ENCODE measurements at places on chromosomes 2 and 18.

DNA sequence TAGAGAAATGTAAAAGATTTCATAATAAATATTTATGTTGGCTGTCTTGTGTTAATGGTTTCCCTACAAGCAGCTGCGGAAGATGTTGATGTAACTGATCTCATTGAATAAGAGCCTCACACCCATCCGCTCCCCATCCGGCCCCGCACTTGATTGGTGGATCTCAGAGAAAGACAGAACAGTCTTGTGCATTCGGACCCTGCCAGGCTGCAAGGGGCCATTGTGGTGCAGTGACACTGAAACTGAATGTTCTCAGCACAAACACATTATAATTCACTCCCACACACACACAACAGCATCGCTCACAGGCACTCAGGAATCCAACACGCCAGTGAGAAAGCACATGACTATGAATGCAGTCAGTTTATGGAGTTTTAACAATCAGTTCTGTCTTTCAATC is 47.8 kb downstream of the PRELID3A start:
- DNase-seq, result no peak

DNA sequence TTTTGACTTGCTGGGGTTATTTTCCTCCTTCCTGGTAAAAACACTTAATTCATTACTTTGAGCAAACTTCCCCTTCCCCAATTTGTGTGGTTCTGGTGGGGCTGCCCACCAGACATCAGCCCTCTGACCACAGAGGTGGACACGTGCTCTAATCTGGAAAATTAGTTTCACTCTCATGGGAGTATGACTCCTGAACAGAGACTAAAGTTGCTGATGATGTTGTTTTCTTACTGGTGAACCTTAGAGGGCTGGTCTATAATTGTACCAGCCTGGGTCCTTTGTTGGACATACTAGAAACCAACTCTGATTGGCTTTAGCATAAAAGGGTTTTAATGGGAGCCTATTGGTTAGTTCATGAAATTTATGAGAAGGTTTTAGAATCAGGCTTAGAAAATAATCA is 54.1 kb upstream of the ACYP2 start:
- DNase-seq, result no peak

DNA sequence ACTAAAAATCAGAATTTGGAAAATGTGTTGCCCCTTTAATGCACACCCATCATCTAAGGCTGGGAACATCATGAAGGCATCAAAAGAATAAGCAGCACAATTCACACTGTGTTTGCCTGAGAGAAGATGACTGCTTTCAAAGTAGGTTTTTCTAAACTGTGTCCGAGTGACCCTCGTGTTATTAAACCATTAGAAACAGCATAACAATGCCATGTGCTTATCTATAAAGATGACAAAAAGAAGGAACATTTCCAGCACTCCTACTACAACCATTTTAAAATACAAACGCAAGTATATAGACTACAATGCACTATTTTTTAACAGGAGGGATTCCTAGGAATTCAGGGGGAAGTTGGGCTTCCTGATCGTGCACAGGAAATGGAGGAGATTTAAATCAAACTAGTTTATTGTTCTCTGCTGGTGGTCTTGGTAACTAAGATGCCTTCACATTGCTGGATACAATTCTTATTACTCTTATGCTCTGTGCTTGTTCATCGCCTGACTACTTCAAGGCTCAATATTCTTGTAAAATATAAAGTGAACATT is 305.9 kb upstream of the CCDC68 start:
- DNase-seq, result no peak

DNA sequence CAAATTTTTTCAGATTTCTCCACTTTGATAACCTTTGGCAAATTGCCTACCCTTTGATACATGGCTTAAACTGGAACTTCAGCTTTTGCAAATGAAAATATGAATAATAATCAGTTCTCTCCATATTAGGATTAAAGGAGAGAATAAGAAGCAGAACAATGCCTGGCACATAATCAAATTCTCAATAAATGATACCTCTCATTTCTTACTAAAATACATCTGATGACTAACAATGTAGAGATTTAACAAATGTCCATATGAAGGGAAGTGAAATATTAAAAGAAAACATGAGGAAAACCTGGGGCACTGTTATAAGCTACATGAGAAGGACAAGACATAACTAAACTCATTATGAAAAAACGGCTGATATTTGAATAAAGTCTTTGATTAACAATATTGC is 1103.6 kb downstream of the LRP1B start:
- DNase-seq, result no peak

DNA sequence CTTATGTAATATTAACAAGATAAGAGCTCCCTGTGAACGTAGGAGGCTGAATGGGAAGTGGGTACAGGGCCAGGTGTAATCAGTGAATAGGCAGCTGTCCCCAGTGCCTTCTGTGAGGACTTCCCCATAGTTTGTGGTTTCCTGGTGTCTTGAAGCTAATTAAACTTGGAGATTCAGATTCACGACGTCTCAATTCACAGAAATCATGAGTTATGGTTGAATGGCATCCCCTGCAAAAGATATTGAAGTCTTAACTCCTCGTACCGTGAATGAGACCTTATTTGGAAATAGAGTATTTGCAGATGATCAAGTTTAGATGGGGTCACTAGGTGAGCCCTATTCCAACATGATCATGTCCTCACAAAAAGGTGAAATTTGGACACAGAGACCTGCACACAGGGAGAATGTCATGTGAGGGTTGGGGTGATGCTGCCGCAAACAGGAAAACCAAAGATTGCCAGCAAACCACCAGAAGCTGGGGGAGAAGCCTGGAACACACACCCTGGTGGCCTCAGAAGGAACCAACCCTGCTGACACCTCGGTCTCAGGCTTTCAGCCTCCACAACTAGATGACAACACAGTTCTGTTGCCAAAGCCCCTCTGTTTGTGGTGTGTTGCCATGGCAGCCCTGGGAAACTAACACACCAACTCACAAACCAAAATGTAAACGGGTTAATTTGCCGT is 13.2 kb downstream of the ARL4C start:
- DNase-seq, result peak; percentile 85

GRCh38 chr2:69786052-69786560 is 43.4 kb upstream of the GMCL1 start:
- DNase-seq, result no peak

- DNase-seq, result no peak
These were observed 1120.1 kb upstream of the FAM98A start for GRCh38 chr2:34719206-34719605.

DNA sequence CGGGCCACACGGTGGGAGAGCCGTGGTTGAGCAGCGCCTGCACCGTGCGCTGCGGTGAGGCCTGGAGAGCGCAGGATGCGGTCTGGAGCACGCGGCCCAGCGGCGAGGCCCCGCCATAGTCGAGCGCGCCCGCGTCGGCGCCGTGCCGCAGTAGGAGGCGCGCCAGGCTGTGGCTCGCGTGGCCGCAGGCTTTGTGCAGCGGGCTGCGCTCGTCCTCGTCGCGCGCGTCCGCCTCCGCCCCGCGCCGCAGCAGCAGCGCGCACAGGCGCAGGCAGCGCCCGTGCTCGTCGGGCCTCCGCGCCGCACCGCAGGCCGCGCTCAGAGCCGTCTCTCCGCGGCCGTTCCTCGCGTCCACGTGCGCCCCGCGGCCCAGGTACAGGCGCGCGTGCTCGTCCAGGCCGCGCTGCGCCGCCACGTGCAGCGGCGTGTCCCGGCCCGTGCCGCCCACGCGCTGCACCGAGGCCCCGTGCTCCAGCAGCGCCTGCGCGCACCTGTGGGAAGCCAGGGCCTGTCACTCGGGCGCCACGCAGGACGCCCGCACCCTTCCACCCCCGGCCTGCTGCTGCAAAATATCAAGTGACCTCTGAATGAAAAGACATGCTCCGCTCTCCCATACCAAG is 46.3 kb upstream of the GBX2 start:
- DNase-seq, result no peak

- no peak for DNase-seq
These were observed 56.8 kb upstream of the PEX13 start for GRCh38 chr2:60960706-60961105.

DNA sequence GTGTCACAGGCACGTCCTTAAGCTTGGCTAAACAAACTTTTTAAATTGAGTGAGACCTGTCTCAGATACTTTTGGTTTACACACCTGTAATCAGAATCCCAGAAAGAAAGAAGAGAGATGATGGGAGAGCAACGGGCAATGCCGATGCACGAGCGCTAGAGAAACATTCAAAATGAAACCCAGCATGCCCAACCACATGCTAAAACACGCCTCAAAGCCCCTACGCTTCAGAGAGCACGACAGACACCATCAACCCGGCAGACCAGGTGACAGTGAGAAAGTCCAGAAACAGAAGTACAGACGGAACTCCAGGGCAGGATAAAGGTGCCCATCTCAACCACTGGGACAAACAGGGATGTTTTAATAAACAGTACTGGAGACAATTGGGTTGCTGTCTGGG is 85.5 kb downstream of the HDAC4 start:
- peak; percentile 47 for DNase-seq

GRCh38 chr2:66565291-66565690 is 130.4 kb downstream of the MEIS1 start:
- DNase-seq, result no peak

- no peak for DNase-seq
These were observed 211.8 kb downstream of the C1D start for GRCh38 chr2:67851016-67851415.

- DNase-seq, result no peak
These were observed 35.8 kb upstream of the SPATS2L start for GRCh38 chr2:200270732-200271131.

DNA sequence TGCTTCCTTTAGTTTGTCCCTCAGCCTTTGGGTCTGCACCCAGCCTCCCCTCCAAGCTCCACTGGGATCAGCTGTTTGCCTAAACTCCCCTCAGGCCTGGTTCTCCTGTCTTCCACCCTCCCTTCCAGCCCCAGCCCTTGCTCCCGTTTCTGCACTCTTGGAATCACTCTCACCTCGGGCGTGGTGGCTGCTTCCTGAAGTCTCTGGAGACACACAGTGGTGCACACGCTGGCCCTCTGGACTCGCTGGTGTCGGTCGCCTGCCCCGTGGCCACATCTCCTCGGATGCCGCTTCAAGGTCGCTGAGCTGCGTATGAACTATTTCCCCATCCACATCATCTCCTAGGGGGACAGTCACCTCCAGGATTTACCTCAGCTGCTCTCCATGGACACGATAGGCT is 46.3 kb downstream of the PSMG2 start:
- DNase-seq, result no peak

DNA sequence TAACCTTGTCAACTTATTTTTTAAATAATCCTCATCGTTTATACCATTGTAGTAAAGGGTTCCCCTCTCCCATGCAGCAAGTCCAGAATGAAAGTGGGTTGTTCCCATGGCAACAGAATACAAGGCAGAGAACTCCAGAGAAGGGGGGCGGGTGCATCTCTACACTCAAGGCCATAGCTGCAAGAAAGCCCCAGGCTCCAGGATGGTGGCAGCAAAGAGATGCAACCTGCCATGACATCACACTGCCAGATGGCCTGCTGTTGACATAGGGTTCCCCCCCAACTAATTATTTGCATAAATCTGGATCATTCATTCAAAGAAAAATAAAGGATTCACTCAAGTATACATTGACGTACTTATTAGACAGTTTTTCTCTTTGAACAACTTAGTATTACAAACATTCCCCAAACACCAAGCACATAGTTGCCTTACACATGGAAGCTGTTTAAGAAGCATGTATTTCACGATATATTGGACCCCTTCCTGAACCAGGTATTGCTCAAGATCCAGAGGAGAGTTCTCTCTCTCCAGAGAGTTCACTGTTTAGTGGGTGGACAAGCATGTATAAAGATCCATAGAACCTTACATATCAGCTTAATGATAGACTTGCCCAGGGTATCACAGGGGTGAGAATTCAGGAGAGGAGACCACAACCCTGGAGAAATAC is 87.4 kb upstream of the KLF7 start:
- no peak for DNase-seq

DNA sequence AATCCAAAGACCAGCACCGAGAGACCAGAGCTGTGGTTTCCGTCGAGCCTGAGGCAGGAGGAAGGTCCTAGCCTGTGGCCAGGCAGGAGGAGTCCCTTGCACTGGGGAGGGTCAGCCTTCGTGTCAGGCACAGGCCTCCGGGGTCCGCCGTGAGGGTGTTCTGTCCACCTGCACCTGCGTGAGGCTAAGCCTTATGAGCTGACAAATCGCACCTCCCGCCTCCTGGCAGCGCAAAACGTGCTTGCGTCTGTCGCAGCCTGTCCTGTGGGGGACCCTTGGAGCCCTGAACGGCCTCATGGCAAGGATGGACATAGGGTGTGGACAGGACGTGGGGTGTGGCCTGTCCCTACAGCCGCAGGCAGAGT is 73.3 kb downstream of the KCNG2 start:
- DNase-seq, result peak; percentile 61

- DNase-seq, result peak; percentile 60
These were observed 105.6 kb upstream of the CTDP1 start for GRCh38 chr18:79573921-79574491.

DNA sequence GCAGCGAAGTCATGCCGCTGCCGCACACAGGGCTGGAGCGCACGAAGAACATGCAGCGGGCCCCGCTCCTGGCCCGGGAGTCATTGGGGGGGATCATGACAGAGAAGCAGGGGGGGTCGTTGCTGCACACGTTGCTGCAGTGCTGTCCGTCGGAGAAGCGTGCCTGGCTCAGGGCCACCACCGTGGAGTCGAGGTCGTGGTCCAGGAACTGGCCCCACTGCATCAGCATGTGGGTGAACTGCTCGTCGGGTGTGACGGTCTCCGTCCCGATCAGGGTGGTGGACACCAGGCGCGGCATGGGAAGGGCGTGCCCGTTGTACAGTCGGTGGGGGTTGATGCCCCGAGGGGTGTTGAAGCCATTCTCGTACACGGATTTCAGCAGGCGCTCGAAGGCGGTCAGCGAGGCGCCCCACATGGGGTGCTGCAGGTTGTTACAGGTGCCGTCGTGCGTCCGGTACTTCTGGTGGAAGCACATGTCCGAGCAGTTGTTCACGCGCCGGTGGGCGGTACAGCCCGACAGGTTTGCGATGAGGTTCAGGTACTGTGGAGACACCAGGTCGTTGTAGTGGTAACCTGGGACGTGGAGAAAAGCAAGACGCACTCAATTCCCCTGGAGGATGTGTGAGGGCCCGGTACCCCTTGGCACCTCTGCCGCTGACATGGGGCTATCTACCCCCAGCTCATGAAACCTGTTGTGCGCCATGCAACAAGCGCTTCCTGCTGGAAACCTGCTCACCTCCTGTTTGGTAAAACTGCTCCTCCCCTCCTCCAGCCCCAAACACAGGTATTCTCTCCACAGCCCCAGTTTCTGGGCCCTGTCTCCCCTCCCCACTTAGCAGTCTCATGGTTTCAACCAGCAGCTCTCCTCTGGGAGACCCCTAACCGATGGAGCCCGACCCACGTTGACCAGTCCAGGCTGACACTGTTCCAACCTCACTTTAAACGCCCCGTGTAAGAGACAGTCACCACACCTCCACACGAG is 94.9 kb downstream of the PXDN start:
- DNase-seq, result peak; percentile 66

DNA sequence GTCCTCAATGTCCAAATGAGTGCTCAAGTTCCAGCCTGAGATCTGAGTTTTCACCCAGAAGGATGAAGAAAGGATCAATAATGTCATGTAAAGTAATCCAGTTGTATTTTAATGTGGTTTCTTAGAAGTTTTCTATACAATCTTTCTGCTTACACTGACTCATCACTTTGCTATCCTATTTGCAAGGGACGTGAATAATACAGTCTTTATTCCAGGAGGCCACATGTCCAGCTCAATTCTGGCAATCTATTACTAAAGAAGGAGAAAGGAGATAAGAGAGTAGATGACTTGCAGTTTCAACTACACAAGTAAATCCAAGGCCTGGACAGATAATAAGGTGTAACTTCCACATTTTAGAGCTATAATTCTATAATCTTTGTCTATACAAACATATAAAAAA is 601.1 kb upstream of the SETBP1 start:
- DNase-seq, result no peak
